ENCODE measurements at places on chromosomes 7 and 10. TPM values are rescaled to one million over a fixed set of nuclear protein-coding genes. Genes with fewer than 3 reads are reported as not detected.

The OPALIN gene
- not detected for total RNA-seq

- DNase-seq = no peak
These were observed 112.2 kb downstream of the TES start for GRCh38 chr7:116322541-116322940.

- no peak for DNase-seq
These were observed 18.7 kb downstream of the SRRM3 start for GRCh38 chr7:76220185-76221057.

DNA sequence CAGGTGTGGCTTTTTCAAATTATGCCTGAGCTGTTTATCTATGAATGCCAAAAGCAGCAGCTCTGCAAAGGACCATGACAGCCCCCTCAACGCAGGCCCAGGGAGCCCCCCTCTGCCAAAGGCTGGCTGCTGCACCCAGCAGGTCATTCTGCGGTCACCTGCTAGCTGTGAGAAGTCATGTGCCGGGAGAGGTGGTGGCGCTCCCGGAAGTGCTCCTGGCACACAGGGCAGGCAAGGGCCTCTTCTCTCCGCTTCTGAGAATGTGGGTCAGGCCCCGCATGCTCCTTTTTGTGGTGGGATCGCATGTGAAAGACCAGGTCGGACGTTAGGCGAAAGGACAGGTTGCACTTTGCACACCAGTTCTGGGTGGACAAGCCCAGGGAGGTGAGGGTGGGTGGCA lies 16.4 kb downstream of the ZNF488 start:
- no peak for DNase-seq

GRCh38 chr7:91957823-91958222 lies 17.2 kb downstream of the AKAP9 start:
- no peak for DNase-seq

GRCh38 chr7:97555857-97556421 lies 175.9 kb upstream of the TAC1 start:
- DNase-seq = no peak

DNA sequence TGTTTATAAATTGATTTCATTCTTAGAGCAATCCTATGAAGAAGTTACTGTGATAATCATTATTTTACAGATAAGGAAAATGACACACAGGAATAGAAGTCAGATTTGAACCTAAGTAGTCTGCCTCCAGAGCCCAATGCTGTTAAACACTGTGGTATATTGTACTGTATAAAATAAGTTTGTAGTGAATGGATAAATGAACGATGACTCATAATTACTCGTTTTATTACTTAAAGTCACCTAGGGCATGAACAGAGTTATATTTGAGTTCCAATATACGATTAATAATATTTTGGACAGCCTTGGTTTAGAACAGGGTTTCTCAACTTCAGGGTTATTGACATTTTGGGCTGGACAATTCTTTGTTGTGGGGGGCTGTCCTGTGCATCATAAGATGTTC lies 7.8 kb upstream of the BTRC start:
- DNase-seq = no peak

All from CD8-positive, alpha-beta memory T cell (primary cell).